ENCODE measurements at places on chromosomes 2 and 18.

GRCh38 chr2:176768185-176768584, 444.4 kb upstream of the HNRNPA3 start:
- no peak for DNase-seq

- no peak for DNase-seq
These were observed 20.0 kb downstream of the NAB1 start for GRCh38 chr2:190668892-190669291.

DNA sequence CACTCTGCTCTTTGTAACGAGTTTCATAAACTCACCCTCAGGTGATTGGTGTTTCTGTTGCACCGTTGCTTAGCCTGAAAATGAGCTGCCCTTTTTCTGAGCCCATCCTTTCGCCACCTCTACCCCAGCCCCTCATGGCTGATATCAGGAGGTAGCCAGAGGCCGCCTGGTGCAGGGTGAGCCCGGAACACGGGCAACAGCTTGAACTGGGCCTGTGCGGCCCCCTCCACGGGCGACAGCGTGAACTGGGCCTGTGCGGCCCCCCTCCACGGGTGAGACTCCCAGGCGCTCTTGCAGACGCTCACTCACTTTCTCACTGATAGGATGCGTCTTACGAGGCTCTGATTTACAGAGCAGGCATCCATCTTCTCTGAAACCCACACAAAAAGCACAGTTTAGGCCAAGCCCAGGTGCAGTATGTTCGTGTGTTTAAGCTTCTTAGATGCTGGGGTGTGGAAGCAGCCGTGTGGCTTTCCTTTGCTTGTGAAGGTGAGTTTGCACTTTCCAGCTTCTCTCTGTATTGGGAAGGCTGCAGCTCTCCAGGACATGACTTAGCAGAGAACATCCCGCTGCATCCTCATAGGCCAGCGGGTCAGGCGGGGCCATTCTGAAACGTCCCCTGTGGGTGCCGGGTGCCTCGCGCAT, 83.5 kb downstream of the NFATC1 start:
- DNase-seq, result no peak

- no peak for DNase-seq
These were observed 1.6 kb downstream of the DLGAP1 start for GRCh38 chr18:4453567-4453873.

GRCh38 chr2:152573168-152573567, 144.1 kb downstream of the PRPF40A start:
- no peak for DNase-seq

- DNase-seq, result no peak
These were observed 64.8 kb upstream of the STK39 start for GRCh38 chr2:168312036-168312822.

DNA sequence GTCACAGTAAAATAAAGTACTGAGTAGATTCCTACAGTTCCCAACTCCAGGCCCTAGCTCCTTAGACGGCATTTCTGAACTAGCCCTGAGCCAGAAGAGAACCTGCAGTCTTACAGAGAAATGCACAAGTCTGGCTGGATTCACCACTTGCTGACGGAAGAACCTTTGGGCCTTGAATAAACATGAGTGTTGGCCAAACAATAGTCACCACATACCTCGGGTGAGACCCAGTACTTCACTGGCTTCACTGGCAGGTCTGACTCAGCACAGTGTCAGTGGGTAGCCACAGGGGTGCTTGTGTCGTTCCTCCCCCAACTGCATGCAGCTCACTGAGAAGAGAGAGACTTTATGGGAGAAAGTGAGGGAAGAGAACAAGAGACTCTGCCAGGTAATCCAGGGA, 88.9 kb downstream of the TMEM185B start:
- DNase-seq, result no peak

DNA sequence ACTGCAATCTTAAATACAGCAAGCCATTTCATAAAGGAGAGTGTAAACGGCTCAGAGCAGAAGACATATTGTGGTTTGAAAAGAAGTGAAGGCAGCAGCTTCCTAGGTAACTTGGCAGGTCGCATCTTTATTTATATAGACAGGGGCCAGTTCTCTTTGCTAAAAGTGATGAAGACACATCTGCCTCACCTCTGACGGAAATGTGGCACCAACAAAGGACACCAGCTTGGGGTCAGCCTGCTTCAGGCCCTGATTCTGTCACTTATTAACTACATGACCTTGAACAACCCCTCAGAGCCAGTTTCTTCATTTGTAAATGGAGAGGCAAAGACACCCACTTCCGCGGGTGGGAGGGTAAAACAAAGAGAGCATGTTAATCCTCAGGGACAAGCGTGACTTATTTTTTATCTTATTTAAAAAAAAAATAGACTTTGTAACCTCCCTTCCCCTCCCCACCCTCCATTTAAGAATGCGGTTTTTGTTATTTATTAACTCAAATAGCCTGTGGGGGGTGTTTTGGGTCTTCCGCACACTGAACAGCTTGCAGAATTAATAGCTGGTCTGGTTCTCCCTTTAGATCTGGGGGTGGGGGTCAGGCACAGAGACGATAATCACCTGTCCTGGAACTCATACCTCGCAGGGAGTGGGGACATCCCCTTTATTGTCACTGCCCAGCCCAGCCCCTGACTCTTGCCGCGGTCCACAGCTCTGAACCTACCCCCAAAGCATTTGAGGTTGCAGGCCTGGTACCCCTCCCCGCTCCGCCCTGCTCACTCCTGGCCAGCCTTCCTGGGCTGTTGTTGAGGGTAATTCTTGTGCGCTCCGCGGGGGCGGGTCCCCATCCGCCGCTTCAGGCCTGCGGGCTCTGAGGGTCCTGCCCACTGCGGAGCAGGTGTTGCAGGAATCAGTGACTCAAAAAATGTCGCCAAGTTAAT, 64.2 kb upstream of the TMEM17 start:
- no peak for DNase-seq

DNA sequence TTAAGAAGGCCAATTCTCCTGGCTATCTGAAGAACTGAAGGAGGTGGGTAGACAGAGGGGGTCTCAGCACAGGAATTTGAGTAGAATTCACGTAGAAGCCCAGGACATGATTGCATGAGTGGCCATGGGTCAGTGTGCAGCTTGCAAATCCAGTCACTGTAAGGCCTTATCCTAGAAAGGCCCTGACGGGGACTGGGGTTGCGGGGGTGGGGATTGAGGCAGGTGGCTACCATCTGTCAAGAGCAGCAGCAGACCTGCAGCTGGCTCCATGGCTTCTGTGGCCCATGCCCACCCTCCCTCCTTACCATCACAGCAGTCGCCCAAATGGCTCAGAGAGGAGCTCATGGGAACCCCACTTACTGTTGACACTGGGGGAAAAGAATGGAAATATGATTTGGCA, 34.6 kb upstream of the SLC14A1 start:
- DNase-seq, result no peak

DNA sequence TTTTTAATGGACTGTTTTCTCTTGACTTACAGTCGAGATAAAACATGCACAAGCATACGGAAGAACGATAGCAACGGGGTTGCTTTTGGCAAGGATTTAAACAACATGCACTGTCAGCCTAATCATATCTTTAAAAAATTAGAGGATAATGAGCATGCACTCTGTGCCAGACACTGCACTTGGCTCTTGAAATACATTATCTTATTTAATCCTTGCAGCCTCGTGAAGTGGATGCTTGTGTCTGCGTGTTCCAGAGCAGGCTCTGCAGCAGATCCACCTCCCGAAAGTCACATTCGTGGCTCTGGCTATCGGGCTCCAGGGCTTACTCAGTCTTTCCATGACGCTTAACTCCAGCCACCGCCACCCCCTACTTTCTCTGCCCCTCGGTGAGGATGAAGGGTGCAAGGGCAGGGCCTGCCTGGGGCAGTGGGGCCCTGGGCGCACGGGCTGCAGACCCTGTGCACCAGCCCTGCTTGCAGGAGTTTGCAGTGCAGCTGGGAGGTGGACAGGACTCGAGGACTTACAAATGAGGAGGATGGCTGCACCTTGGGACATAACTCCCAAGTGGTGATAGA, 61.7 kb downstream of the ACKR3 start:
- DNase-seq, result no peak

- DNase-seq, result no peak
These were observed 298.8 kb downstream of the ZNF407 start for GRCh38 chr18:74896390-74896991.

DNA sequence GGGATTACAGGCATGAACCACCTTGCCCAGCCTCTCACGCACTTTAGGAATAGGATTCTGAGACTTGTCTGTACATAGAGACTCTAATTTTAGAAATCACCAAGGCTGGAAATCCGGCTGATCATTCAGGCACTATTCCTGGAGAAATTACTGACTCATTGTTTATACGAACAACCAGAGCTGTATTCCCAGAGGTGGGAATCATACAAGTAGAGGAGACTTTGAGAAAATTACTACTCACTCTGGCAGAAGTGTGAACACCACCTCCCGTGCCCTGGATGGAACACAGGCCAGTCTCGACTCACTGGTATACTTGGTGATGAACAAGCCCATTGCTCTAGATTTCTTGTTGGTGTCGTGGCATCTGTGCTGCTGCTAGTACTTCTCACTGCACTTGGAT, 5.8 kb upstream of the ADNP2 start:
- DNase-seq, result no peak

DNA sequence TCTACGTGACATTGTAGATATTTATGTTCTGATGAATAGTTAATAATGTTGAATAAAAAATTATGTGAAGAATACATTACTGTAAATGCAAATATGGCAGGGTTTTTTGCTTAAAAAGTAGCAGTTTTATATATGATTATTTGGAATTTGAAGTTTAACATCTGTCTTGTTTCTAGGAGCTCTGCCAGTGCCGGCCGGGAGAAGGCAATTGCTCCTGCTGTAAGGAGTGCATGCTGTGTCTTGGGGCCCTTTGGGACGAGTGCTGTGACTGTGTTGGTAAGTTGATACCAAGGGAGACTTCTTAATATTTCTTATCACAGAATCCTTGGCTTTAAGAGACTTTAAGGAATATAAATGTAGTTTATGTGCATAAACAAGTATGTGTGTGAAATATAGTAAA, 25.2 kb downstream of the TWSG1 start:
- DNase-seq, result no peak

- no peak for DNase-seq
These were observed 47.6 kb upstream of the LGALSL start for GRCh38 chr2:64406407-64406774.

DNA sequence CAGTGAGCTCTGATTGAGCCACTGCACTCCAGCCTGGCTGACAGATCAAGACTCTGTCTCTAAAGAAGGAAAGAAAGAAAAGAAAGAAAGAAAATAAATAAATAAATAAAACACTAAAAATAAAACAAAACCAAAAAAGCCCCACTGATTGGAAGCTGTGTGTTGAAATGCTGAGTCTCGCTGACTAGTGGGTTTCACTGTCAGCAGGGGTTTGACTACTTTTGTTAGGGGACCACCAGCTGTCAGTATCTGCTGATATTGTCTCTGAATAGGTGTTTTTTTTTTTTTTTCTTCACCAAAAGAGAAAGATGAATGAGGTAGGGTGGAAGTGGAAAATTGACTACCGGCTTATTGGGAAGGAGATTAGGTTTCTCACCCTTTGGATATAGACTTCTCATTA, 12.8 kb upstream of the ACTR2 start:
- no peak for DNase-seq

- DNase-seq, result no peak
These were observed 121.6 kb downstream of the EHBP1 start for GRCh38 chr2:62826953-62827675.

GRCh38 chr18:79521416-79522205, 125.9 kb downstream of the NFATC1 start:
- no peak for DNase-seq

GRCh38 chr18:6397931-6398566, 16.7 kb downstream of the L3MBTL4 start:
- DNase-seq, result no peak

GRCh38 chr2:2847209-2847676, 516.2 kb upstream of the MYT1L start:
- no peak for DNase-seq

DNA sequence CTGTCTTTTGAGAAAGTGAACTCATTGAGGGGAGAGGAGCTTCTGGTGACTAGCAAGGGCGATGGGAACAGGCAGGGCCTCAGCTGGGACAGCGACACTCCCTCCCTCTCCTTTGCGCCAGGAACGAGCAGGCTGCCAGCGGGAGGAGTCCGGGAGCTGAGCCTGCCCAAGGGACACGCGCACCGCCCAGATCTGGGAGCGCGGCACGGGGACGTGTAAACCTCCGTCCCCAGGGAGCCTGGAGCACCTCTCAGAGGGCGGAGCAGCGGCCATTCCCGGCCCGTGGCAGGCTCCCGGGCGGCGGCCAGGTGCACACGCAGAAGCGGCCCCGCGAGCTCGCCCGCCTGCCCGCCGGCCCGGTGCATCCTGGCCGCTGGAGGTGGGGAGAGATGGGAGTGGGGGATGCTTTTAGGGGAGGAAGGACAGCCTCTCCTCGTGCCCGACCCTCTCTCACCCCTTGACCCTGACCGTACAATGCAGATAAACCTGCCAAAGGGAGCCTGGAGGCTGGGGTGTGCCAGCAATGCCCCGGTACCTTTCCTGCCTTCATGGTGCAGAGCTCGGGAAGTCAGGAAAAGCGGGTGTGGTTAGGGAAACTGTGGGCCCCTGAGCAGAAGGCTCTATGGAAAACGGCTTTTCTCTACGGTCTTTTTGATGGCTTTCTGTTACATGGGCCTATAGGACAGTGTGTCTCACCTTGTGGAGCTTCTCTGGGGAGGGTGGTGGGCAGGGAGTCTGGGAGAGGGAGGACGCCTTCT, 2.2 kb downstream of the AQP4 start:
- DNase-seq, result no peak

GRCh38 chr2:54332386-54332785, 76.4 kb upstream of the TSPYL6 start:
- DNase-seq, result no peak

- no peak for DNase-seq
These were observed 7.0 kb upstream of the ALPK2 start for GRCh38 chr18:58635891-58636290.

- DNase-seq, result no peak
These were observed 126.7 kb downstream of the OLA1 start for GRCh38 chr2:174121612-174122011.

GRCh38 chr2:120066800-120067547, 54.1 kb downstream of the EPB41L5 start:
- no peak for DNase-seq

DNA sequence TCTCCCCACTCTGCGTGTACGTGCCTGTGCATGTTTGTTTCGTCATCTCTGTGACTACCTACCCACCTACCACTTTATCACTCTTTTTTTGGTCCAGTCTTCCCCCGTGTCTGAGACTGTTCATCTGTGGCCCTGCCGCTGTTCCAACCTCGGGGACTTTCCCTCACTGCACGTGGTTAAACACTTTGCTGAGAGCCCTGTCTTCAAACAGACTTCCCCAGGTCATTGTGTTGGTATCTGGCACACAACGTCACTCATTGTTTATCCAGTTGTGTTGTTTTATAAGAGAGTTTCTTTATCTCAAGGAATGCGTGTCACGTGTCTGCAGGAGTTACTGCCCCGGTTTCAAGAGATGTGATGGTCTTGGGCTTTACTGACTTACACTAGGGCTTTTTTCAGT, 262.0 kb upstream of the RASGRP3 start:
- DNase-seq, result no peak

DNA sequence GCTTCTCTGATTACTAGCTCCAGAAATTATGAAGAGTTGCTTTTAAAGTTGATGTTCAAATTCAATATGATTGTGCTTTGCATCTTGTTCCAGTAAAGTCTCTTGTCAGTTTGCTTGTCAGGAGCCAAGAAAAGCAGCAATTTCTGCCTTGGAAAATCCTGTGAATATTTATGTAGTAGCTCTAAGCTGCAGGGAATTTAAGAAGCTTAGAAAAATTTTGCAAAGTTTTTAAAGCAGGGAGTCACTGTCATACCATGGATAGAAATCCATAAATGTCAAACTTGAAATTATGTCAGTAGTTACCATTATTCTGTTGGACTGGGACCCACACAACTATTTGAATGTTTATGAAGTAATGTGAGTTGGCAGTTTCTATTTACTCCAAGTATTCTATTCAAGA, 169.3 kb downstream of the TMEM200C start:
- DNase-seq, result no peak

GRCh38 chr2:238974081-238974480, 126.2 kb downstream of the TWIST2 start:
- DNase-seq, result no peak
